ENCODE measurements at places on chromosomes 1 and 21.

- no peak for DNase-seq
Measured at GRCh38 chr1:158414651-158415345, 11.2 kb downstream of the OR10K2 start.

GRCh38 chr1:174222166-174222949, 63.0 kb downstream of the RABGAP1L start:
- DNase-seq, result no peak

GRCh38 chr1:43902058-43902831, 31.4 kb upstream of the ARTN start:
- DNase-seq, result no peak

- no peak for DNase-seq
Measured at GRCh38 chr21:15171546-15171945, 106.7 kb upstream of the NRIP1 start.

DNA sequence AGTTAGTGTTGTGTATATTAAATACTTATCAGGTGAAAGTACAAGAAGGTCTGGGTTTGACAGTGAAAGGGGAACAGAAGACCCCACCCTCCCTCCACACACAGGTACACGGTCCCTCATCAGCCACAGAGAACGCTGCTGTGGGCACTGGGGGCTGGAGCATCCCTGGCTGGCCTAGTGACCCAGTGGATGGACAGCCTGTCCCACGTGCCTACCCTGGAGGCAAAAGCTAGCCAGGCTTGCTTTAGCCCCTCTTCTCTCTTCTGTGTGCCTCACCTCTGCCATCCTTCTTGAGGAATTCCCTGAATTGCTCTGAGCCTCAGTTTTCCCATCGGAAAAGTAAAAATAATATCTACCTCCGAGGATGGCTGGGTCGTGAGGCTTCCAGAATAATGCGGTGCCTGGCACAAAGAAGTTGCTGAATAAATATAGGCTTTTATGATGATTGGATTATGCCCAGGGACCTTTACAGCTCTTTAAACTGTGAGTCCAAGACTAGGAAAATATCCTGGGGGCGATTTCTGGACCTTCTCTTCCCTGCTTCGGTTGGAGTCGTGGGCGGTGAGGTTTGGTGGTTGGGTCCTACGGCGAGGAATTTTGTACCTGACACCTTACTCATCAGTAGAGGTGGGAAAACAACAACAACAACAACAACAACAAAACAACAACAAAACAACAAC, 918 bp downstream of the IFNLR1 start:
- DNase-seq, result no peak

- no peak for DNase-seq
Measured at GRCh38 chr1:234243521-234244260, 129.6 kb upstream of the COA6 start.

DNA sequence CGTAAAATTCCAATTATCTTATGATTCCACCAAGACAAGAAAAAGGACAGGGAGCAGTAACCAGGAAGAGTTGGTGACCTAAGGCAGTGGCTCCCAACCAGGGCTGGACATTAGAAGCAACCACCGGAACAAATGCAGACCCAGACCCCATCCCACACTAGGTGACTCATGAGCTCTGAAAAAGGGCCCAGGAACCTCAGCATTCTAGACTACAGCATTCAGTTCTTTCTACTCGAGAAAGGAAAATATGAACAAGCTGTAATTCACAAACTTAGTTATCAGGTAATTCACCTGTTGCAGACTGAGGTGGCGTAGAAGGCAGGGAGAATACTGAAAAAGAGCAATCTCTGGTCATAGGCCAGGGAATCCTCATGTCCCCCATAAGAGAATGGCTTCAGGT, 138.4 kb upstream of the KRTAP19-8 start:
- no peak for DNase-seq

DNA sequence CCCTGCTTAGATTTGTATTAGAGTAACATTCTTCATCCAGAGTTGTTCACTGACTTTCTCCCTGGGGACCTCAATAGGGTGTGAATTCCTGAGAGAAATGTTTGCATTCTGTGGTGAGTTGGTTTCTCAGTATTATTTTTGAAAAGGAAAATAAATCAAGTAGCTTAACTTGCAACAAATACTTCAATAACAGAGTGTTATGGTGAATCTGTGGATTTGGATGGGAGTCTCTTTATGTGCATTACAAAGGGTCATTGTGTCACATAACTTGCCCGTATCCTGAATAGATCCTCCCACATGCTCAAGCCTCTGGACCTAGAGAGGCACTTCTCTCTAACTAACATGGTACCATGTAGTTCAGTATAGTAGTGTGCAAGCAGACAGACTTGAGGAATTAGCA, 68.4 kb upstream of the IPO9 start:
- no peak for DNase-seq

DNA sequence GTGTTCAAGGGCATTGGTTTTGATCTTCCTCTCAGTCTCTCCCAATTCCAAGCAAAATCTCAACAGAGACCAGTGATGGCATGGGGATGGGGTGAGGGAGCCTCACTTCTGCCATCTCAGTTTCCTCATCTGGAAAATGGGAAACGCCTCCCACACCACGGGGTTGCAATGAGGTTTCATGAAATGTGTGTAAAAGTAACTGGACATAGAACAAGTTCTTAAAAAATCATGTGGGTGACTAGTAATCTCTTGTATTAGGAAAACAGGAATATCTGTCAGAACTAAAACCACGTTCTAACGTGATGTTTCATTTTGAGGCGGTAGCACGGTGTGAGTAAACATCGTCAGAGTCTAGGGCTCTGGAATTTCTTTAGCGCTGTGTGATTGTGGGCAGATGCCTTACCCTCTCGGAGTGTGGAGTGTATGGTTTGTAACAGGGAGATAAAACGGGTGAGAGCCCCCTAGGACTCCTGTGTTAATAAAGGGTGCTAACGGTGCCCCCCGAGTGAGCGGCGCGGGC, 55.5 kb upstream of the DNAJC6 start:
- DNase-seq, result no peak

GRCh38 chr1:205381305-205381704, 24.6 kb upstream of the KLHDC8A start:
- no peak for DNase-seq

- DNase-seq, result no peak
Measured at GRCh38 chr1:109914587-109915240, 4.1 kb downstream of the CSF1 start.

DNA sequence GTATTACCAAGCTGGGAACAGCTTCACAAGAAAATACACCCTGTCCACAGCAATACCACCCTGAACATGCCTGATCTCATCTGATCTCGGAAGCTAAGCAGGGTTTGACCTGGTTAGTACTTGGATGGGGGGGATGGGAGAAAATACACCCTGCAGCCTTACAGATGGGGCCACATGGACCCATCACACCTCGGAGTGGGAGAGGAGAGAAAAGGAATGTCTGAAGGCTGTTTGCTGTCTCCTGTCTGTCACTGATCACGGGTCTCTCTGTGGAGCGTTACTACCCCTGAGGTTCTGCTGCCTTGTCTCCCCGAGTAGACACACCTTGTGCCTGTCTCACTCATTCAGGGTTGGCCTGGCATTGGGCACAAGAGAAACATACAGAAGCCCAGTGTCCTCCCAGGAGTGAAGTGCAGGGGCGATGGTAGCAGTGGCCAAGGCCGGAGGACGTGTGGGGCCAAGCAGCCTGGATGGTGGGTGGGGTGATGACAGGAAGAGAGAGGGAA, 48.0 kb downstream of the TEX35 start:
- no peak for DNase-seq

GRCh38 chr1:166182281-166182680, 15.5 kb upstream of the FAM78B start:
- no peak for DNase-seq

DNA sequence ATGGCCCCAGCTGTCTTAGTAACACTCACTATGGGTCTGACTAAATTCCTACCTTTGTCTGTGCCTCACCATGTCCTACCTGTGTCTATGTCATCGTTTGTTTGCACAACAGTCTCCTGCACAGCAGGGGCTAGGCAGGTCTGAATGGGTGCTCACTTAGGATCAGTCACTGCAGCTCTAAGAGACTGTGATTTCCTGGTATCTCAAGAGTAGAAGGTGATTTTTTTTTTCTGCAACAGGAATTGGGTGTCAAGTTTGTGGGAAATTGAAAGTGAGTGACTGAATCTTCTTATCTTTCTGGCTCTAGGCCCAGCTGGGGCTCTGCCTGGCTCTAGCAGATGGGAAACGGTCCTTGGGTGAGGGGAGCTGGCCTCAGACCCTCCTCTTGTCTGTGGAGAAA, 46.4 kb upstream of the TRABD2B start:
- no peak for DNase-seq

- no peak for DNase-seq
Measured at GRCh38 chr1:220386494-220387195, 114.4 kb upstream of the RAB3GAP2 start.

DNA sequence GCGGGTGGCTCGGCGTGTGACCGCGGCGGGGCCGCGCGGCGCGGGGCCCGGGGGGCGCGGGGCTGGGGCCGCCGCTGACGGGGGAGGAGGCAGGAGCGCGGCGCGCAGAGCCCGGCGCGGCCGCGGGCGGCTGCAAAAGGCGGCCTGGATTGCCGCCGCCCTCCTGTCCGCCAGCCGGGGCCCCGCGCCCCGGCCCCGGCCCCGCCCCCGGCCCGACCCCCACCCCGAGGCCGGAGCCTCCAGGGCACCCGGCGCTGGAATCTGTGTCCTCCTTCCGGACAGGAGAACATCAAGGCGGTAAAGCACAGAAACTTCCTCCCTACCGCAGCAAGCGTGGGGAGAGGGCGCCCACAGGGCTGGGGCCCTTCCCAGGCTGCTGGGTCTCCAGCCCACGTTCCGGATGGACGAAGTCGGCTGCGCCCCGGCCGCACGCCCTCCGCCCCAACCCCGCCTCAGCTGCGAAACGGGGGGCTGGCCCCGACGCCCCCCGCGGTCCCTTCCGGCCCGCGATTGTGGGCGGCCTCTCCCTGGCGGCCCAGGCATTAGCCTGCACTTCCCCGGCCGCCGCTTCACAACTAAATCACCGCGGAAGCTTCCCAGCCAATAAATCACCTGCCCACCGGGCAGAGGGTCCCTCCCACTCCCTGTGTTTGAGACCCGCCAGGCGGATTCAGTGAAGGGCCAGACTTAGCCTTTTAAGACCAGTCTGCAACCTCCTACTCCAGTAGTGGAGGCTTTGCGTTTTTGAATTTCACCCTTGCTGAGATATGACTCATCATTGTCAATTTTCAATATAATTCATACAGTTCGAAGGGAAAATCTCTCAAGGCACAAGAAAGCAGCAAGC, 106.0 kb downstream of the SLC45A1 start:
- DNase-seq, result peak; percentile 88

Measured in nephron progenitor cell (in vitro differentiated cells).